Activated T-cell treated with anti-CD3 and anti-CD28 coated beads, Interleukin-2, amount 50 U/mL, for 72 hours (primary cell): ENCODE measurements at places on chromosomes 16 and 17.

GRCh38 chr17:59046192-59046591 is 60.5 kb downstream of the TRIM37 start:
- DNase-seq: no peak

- DNase-seq: no peak
Measured at GRCh38 chr17:68535922-68536321, 23.7 kb downstream of the PRKAR1A start.

GRCh38 chr17:44848961-44849489 is 1.3 kb downstream of the HIGD1B start:
- DNase-seq: no peak

- no peak for DNase-seq
Measured at GRCh38 chr16:70715055-70715858, 29.4 kb upstream of the MTSS2 start.

- no peak for DNase-seq
Measured at GRCh38 chr17:5260542-5260941, 21.5 kb upstream of the RABEP1 start.

- no peak for DNase-seq
Measured at GRCh38 chr16:56068816-56069215, 122.5 kb upstream of the GNAO1 start.

DNA sequence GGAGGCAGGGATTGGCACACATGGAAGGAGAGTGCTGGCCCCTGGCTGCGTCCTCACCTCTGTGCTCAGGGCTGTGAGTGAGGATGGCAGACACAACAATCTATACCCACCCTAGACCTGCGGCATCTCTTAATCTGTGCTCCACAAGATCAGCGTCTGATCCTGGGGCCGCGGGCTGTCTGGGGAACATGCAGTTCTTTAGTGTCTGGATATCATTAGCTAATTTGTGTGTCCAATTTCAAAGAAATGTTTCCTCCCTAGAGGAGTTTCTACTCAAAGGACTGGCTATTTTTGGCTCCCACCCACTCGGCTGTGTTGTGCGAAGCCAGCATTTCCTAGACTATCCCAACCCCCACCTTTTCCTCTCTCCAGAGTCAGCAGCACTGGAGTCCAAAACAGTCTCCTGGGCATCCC is 93.8 kb downstream of the GRIN2A start:
- DNase-seq: no peak

GRCh38 chr17:40171750-40172149 is 5.5 kb upstream of the RAPGEFL1 start:
- DNase-seq: no peak

DNA sequence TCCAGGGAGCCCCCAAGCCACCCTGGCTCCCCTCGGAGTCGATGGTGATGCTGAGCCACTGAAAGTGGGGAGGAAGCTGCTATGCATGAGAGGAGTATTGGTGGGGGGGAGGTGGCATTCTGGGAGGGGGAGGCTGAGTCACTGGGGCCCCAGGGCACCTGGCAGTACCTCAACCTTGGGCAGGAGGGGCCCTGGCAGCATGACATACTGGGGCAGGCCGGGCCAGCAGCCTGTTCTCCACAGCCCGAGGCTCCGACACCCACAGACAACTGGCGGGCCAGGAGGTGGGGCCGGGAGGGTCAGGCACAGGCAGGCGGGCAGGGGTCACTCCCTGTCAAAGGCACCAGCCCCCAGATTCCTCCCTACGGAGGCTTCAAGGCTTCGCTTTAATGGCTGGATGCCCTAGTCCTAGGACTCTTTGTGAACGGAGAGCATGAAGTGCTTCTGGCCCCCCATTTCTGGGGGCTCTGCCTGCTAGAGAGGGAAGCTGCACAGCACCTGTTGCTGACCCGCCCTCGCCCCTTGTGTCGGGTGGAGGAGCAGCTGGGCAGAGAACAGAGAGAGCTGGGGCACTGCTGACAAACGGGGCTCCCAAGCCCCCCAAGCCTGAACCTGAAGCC is 928 bp downstream of the CASKIN2 start:
- peak; percentile 37 for DNase-seq

GRCh38 chr17:79429864-79430494 is 180.9 kb downstream of the RBFOX3 start:
- DNase-seq: no peak
